ENCODE measurements at places on chromosomes 16 and 17.

- no peak for DNase-seq
Measured at GRCh38 chr16:75060723-75061122, 55.9 kb downstream of the LDHD start.

- DNase-seq, result no peak
Measured at GRCh38 chr16:13041646-13042290, 140.4 kb downstream of the SHISA9 start.

DNA sequence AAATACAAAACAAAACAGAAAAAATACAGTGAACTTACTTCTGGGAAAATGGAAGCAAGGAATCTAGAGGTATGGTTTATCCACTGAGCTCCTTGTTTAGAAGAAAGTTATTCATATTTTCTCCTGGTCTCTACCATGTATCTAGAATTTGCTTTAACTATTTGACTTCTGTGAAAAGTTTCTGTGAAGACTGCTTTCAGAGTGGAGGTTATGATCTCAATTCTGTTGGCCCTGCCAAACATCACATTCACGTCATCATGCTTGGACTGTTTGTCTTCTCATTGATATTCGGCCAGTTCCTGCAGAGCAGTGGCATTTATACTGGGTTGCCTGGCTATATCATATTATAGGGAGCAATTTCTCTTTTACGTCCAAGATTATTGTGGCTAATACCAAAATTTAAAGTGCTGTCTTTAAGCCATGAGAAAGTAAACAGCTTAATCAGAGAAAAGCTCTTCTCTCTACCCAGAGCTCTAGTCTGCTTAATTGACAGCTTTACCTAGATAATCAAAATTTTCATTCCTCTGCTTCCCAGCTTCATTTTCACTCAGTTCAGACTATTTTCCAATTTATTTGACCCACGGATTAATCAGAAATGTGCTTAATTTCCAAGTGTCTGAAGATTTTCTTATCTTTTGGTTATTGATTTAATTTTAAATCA lies at the start of gene ABCA8:
Gene ABCA8, minus strand, starts transcription at position 212 of the 661 bp plus-strand sequence. CDS start 13,358 bp downstream, outside the sequence.
- DNase-seq, result no peak

GRCh38 chr16:7511549-7512260 lies 179.1 kb downstream of the RBFOX1 start:
- DNase-seq, result no peak

GRCh38 chr17:82863941-82864712 lies 24.3 kb upstream of the ZNF750 start:
- DNase-seq, result no peak

- DNase-seq, result no peak
Measured at GRCh38 chr16:75928295-75928694, 202.0 kb upstream of the CPHXL start.

All from LNCaP clone FGC (cell line).